NCI-H82 (cell line): ENCODE measurements at places on chromosomes 2 and 18.

DNA sequence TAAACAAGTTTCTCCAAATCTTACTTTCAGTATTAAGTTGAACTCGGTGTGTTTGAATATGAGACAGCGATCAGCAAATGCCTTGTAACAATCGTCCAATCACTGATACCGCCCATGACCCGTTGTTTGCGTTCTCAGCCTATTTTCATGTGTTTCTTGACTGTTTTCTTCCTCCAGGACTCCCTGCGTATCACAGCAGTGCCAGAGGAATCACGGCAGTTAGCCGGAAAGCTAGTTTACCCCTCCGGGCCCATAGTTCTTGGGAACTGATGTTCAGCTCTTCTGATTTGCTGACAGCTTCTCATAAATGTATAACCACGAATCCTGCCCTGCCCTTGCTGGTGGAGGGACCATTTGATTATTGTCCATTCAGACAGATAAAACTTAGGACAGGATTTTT lies 42.2 kb upstream of the TPO start:
- no peak for DNase-seq

DNA sequence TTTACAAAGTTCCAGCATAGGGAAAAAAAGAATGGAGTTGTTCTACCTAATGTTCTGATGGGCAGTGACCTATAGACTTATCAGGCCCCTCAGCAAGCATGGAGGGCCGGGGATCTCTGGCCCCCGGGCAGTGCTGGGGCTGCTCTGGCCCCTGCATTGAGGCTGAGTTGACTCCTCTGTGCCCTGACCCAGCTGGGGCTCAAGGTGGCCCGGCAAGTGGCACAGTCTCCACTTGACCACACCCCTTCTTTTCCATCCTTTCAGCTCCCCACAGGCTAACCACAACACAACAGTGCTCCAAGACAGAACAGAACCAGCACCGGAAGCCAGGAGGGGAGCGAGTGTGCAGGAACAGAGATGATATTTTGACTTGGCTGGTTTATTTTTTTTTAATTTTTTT lies 19.9 kb downstream of the TOGARAM2 start:
- no peak for DNase-seq

GRCh38 chr2:62313449-62314227 lies 117.7 kb downstream of the B3GNT2 start:
- no peak for DNase-seq

GRCh38 chr2:207468488-207468887 lies 61.3 kb upstream of the CREB1 start:
- DNase-seq = no peak

DNA sequence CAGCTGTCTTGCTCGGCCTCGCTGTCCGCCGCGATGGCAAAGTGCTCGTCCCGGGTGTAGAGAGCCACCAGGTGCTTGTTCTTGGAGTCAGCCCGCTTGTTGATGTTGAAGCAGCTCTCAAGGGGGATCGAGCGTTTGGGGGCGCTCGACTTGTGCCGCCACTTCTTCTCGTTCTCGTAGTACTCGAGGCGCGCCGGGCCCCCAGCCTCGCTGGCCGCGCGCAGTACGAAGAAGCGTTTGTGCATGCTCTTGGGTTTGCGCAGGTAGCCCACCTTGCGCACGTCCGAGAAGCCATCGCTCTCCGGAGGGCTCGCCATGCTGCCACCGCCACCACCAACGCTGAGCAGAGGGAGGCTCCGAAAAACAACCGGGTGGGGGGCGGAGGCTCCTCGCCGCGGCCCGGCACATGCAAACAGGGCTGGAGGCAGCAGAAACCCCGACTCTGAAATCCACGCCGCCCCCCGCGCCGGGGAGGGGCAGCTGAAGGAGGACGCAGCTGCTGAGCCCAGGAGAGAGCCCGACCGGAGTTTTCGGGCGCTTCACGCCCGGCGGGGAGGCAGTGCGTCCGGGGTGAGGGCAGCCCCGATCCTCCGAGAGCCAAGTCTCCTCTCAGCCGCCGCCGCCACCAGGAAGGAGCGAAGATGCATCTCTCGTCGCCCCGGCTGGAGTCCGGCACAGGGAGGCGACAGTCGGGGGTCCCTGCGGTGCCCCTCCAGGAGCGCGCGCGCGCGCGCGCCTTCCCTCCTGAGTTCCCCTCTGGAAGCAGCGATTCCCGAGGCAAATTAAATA lies 1.0 kb downstream of the IRS1 start:
- DNase-seq = peak; percentile 68

GRCh38 chr2:9629222-9630116 lies 1.3 kb downstream of the YWHAQ start:
- peak; percentile 35 for DNase-seq

GRCh38 chr2:230751062-230751461 lies 38.4 kb downstream of the CAB39 start:
- no peak for DNase-seq

- DNase-seq = no peak
Measured at GRCh38 chr2:171271971-171272436, 111.3 kb upstream of the TLK1 start.

DNA sequence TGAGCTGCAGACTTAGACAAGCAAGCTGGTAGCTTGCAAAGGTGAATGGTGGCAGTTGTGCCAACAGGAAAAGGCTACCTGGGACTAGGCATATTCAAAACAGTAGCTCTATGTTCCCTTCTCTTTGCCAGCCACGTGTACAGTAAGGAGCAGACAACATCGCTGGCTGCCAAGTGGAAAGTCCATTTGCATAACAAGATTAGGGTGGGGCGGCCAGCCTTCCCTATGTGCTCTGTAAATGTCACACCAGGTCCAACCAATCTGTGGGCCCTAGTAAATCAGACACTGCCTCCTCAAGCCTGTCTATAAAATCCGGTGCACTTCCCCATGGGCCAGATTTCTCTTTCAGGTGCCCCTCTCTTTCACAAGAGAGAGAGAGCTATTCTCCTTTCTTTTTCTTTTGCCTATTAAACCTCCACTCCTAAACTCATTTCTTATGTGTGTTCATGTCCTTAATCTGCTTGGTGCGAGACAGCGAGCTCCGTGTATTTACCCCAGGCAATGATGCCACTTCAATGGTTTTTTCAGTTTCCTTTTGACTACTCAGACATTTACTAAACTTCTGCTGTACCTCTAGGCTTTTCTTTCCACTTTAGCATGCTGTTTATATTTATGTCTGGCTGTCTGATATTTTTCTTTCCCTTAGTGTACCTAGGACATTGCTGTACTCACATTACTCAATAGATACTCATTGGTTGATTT lies 297.4 kb upstream of the GCFC2 start:
- peak; percentile 98 for DNase-seq

GRCh38 chr2:167550448-167550847 lies 662.2 kb downstream of the XIRP2 start:
- peak; percentile 76 for DNase-seq

- peak; percentile 27 for DNase-seq
Measured at GRCh38 chr2:199716807-199717586, 134.0 kb downstream of the FTCDNL1 start.

DNA sequence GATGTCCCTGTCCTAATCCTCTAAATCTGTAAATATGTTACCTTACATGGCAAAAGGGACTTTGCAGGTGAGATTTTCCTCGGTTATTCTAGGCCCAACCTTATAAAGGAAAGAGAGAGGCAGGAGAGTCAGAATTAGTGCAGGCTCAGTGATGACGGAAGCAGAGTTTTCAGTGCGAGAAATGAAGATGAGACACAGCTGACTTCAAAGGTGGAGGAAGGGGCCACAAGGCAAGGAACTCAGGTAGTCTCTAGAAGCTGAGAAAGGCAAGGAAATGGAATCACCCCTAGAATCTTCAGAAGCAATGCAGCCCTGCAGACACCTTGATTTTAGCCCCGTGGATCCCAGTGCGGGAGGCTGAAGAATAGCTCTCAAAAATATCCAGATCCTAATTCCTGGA lies 7.2 kb upstream of the LCLAT1 start:
- no peak for DNase-seq

DNA sequence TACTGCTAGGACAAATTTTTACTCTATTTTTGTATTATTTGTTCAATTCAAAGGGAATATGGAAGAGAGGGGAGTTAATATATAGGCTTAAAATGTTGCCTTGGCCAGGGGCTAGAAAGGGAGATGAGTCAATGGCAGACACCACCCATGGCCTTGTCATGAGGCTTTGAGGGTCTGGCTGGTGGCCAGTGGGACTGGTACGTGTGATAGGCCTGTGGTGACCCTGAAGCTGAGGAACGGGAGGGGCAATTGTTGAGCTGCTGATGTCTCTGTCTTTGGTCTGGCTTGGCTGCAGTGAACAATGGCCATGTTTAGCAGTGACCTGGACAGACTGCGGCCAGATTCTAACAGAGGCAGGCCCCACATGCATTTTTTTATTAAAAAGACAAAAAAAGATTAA lies 18.5 kb downstream of the GKN1 start:
- no peak for DNase-seq

DNA sequence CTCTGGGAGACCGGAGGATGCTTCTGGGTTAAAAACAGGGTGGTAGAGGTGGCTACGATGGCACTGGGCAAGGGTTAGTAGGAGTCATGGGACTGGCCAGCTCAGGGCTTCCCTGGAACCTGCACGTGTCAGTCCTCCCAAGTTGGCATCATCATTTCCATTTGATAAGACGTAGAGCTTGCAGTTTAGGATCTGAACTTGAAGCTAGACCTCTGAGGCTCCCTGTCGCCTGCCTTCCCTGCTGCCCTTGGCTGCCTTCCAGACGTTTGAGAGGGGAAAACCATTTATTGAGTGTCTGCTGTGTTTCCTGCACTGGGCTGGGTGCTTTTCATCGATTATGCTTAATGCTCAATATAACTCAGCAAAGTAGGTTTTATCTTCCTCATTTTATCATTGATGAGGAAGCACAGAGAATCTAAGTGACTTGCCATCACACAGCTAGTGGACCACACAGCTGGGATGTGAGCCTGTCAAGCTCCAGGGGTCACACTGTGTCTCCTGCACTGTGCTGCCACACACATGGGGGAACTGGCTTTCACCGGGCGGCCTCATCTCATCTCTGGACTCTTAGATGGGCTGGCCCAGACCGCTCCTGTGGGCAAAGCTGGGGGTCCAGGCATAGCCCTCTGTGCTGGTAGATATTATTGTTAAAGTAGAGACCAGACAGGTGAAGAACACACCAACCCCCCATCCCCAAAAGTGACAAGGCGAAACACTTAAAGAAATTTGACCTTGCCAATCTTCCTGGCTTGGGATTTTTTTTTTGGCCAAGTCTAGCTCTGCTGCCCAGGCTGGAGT lies 7.8 kb downstream of the NT5DC4 start:
- DNase-seq = no peak

DNA sequence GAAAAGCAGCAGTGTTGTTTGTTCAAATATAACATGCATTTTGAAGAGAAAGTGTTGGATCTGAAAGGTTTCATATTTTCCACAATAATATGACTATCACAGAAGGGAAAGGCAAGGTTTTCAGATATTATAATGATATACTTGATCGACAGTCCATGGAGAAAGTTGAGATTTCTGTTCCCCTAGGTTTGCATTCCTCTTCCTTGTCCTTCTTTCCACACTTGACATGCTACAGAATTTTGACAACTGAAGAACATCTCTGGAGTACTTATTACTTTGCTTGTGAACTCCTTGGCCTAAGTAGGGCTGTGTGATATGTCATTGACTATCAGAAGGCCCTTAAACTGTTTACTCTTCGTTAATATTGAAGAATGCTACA lies 46.5 kb downstream of the TMEFF2 start:
- DNase-seq = no peak

- DNase-seq = no peak
Measured at GRCh38 chr2:220043155-220043989, 415.9 kb downstream of the SLC4A3 start.

- DNase-seq = no peak
Measured at GRCh38 chr2:1619556-1619955, 124.8 kb downstream of the PXDN start.

DNA sequence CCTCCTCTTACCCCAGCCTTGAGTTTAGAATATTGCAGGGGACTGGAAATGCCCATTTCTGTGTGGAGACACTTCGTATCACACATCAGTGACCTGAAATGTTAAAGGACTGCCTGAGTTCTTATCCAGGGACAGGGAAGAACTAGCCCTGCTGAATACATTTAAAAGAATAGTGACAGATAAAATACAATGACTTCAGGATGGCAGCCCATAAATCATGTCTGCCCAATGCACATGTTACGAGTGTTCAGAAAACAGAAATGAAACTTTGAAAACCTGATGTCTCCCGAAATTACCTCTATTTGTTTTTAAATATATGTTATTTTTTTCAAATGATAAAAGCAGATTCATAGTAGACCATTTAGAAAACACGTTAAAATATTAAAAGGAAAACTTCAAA lies 22.3 kb upstream of the RAB12 start:
- DNase-seq = no peak

DNA sequence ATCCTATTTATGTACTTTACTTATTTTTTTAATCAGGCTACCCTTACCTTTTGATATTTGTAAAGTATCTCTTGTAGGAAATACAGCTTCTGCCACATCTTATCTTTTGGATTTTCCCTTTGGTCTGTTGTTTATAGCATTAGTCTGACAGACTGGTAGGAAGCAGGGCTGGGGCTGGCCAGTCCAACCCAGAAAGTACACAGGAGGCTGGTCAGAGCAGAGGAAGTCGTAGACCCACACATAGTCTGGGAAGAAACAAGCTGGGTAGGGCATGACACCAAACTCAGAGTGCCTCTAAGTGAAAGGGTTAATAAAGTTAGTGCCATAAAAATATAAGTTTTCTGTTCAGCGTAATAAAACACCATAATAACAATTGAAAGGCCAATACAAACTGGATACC lies 51.7 kb downstream of the BOLA3 start:
- no peak for DNase-seq

DNA sequence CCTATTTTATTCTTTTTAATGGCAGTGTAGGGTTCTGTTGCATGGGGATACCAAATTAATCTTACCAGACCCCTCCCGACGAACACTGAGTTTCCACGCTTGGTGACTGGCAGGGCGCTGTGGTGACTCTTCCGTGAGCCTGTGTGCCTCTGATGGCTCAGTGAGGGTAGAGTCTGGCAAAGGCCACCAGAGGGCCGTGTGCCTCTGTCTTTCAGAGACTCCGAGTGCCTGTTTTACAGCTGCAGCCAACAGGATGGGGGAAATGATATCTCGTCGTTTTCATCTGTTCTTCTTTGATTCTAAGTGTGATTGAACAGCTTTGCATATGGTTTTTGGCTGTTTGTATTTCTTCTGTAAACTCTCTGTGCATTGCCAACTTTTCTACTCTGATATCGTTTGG lies 99.8 kb downstream of the ZNF236 start:
- DNase-seq = peak; percentile 72

- DNase-seq = no peak
Measured at GRCh38 chr2:220781622-220782241, 790.4 kb downstream of the EPHA4 start.

DNA sequence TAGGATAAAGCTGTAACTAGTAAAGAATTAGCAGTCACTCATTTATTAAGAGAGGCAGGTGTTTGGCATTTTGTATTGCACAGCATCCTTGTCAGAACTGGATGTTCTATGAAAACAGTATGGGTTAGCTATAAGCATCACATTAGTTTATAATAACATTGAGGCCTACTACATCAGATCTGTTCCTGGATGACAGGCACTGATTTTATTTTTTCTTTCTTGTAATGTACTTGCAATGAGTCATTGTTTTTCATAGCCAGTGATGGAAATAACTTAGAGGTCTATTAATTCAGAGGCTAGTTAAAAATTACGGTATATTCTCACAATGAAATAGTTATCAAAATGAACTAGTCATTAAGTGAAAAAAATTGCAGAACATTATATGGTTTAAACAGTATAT lies 13.0 kb upstream of the RMDN2 start:
- DNase-seq = no peak

- DNase-seq = peak; percentile 41
Measured at GRCh38 chr2:160157861-160158829, 41.9 kb downstream of the ITGB6 start.
